Foreskin melanocyte (primary cell): ENCODE measurements at places on chromosomes 7 and 10.
A peak's percentile ranks its signal among the peaks of the same experiment; 100 is the strongest.

DNA sequence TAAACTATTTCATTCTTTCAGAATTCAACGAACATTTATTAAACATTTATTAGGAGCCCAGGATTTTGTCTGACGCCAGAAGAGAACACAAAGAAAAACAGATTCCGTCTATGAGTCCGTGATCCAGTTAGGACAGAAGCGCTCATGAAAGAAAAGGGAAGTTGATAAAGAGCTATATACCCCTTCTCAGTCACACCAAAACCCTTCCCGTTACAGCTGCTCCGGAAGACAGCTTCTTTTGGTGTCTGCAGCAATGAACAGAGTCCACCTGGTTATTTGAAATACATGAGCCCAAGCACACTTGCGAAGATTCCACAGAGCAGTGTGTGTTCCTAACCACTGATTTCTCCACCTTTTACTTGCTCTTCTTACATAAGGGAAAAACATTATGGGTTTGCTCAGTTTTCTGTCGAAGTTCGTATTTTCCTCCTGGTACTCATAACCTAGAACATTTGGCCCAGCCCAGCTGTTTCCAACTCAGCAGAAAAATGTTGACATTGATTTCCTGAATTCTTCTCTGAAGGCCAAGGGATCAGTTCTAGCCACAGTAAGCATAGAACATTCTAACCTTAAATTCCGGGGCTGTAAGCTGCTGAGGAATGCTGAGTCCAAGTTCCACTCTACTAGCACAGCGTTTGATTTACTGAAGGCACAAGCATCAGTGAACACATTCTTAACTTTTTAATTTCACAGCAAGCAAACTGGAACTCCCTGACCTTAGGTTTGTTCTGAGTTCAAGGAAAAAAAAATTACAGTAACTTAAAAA, 206.5 kb downstream of the SORCS1 start:
- DNase-seq: no peak

DNA sequence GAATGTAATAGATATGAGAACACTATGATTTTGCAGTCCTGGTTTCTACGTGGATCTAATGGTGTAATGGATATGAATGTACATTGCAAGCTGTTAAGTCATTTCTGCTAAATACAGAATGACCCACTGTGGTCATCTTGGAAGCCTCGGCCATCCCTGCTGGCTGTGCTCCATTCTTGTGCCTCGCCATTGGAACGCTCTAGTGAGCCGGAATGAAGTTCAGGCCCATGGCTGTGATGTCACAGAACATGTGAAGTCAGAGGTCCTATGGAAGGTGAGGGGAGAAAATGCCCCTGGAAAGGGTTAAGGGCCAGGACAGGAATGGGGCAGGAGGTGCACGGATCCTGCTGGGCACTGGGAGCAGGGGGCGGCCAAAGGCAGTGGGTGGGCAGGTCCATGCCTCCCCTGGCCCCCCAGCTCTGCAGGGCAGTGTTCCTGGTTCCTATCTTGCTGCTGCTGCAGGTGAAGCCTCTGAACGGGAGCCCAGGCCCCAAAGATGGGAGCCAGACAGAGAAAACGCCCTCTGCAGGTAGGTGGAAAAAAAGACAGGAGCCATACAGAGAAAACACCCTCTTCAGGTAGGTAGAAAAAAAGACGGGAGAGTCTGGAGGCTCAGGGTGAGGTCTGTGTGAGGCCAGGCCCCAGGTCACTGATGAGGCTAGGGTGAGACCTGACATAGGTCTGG, at the start of gene LLCFC1:
Gene LLCFC1, plus strand, starts transcription at position 259 of the 685 bp plus-strand sequence. Its CDS starts 138 bp downstream, at position 397.
- DNase-seq: no peak

DNA sequence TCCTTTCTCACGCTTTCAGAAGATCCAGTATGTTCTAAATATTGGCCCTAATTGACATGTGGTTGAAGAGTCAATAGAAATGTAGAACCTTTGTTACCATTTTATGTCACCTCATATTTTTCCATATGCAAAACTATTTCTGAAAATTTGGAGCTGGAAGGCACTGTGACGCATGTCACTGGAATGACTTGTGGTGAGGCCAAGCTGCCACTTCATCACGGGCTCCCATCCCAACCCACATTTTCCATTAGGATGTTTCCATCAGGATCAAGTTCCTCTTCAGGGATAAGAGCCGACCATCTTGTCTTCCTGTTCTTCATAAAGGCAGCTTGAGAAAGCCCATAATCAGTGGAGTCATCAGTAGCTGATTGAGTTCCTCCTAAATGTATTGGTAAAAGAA, 1241.7 kb downstream of the GATA3 start:
- no peak for DNase-seq

DNA sequence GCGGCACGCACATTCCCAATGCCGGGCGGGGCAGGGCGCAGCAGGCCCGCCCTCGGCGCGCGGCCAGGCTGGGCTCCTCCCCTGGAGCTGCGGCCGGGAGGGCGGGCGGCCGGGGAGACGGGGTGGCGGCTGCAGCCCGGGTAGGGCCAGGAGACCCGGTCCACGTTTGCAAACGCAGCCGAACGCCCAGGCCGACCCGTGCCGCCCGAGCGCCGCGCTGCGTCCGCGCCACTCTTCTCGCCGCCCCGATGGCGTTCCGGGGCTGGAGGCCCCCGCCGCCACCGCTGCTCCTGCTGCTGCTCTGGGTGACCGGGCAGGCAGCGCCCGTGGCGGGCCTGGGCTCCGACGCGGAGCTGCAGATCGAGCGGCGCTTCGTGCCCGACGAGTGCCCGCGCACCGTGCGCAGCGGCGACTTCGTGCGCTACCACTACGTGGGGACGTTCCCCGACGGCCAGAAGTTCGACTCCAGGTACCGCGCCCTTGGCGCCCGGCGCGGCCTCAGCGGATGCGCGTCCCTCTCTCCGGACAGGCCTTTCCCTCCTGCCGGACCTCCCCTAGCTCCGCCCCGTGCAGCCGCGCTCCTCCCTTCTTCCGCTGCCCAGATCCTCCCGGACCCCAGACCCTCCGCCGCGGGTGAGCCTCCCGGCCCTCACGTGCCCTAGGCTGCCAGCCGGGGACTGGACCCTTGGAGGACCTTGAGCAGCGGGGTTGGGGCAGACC, at the start of gene FKBP9:
Gene FKBP9, plus strand, starts transcription at position 115 of the 720 bp plus-strand sequence. Its CDS starts 134 bp downstream, at position 249.
- DNase-seq: peak; percentile 84

DNA sequence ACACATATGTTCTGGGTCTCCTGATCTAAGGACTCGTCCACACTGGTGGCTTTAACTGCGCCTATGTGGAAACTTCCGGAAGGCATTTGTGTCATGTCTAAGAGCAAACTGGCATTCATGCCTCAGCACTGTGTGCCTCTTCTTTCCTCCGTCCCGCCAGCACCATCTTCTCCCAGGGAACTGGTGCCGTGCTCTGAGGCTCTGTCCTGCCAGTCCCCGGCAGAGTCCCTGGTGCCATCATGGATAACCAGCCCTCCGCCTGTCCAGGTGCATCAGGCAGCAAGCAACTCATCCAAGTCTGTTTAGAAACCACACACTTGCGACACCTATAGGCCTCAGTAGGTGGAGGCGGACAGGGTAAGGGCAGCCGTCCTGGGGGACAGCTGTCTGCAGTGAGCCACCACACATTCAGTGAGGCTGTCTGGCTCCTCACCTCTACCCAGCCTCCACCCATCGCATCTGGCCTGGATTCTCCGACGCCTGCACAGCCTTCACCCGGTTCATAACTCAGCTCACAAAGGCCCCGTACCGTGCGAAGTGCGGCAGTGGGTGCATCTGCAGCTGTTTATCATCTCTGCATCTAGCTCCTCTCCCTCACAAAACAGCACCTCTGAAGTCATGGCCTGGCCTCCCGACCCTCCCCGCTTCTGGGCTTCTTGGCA, 162.7 kb downstream of the DIP2C start:
- no peak for DNase-seq

DNA sequence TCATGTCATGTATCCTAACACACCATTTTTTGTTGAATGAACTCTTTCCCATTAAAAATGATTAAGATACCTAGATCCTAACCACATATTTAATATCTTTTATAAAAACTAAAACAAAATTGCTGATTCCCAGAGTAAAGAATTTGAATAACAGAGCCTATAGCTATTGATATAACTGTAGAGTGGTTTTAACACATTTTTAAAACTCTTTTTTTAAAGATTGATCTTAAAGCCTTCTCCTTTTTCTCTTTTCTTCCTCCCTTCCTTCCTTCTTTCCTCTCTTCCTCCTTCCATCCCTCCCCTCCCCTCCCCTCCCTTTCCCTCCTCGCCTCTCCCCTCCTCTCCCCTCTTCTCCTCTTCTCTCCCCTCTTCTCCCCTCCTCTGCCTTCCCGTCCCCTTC, 605.4 kb upstream of the FZD8 start:
- no peak for DNase-seq

DNA sequence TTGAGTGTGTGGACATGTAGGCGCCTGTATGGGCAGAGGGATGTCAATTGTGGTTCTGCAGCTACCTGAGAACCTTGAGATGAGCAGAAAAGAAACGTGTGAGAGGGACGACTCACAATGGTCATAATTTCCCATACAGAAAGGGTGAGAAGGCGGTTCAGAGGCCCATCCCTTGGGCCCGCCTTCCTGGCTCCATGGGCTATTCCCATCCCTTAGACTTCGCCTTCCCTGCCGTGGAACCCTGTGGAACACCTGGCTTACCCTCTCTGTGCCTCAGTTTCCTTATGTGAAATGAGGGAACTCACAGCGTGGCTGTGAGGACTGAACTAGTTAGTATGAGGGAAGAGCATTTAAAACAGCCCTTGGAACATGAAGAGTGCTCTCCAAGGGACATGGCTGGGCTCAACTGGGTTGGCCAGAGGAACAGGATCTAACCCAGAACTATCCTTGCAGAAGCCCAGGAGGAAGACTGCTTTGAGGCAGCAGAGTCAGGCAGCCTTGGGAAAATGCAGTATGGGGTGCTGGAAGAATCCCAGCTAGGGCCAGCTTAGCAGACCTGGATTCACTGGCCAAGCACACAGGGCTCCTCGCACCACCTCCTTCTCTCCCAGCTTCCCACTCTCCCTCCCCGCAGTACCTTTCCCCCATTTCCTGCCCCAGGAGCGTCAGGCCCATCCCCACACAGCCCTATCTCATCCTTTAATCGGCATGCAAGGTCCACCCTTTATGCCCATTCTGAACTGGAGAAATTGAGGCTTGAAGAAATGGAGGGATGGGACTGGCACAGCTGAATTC, 11.1 kb upstream of the ZMIZ1 start:
- no peak for DNase-seq

GRCh38 chr10:124550293-124551034, 88.8 kb downstream of the LHPP start:
- DNase-seq: no peak

DNA sequence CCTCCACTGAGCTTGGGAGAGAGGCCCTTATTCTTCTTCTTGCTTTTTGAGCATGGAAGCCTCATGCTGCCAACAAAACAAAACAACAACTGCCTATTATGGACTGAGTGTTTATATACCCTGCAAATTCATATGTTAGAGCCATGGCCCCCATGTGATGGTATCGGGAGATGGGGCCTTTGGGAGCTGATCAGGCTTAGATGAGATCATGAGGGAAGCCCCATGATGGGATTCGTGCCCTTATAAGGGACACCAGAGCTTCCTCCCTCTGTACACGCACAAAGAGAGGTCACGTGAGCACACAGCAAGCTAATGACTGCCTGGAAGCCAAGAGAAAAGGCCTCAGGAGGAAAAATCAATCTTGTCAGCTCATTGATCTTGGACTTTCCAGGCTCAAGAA, 235.0 kb downstream of the FANK1 start:
- DNase-seq: peak; percentile 92

DNA sequence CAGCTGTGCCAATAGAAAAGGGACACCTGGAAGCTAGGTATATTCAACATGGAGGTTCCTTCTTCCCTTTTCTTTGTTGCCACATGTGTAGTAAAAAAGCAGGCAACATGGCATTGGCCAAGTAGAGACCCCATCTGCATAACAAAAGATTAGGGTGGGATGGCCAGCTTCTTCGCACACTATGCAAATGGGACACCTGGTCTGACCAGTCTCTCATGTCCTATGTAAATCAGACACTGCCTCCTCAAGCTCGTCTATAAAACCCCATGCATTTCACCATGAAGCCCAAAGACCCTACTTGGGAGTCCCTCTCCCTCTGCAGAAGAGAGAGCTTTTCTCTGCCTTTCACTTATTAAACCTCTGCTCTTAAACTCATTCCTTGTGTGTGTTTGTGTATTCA, 53.9 kb downstream of the MYL10 start:
- DNase-seq: no peak

DNA sequence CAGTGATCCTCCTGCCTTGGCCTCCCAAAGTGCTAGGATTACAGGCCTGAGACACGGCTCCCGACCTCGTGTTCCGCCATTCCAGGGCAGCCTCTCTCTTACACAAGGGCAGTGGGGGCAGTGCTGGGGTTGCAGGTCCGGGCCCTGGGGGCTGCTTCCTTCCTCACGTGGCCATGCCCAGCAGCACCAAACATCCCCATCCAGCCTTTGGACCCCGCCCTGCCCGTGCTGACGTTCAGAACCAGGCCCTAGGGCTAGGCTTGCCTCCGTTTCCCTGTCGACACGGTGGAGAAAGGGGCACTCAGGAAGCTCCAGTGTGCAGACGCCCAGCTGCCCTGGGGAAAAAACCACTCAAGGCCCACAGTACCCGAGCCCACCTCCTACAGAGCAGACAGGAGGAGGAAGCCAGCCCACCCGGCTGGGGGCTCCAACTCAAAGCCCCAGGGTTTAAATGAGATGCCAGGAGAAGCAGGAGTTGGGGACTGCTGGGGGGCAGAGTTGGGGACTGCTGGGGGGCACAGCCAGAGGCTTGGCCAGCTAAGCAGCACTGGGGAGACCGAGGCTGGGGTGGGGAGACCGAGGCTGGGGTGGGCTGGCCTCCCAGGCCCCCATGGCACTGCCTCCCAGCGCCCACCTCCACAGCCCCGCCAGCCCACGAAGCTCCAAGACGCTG, 35.9 kb downstream of the ADAP1 start:
- no peak for DNase-seq
